Common myeloid progenitor, CD34-positive (primary cell): ENCODE measurements at places on chromosomes 2 and 18.

DNA sequence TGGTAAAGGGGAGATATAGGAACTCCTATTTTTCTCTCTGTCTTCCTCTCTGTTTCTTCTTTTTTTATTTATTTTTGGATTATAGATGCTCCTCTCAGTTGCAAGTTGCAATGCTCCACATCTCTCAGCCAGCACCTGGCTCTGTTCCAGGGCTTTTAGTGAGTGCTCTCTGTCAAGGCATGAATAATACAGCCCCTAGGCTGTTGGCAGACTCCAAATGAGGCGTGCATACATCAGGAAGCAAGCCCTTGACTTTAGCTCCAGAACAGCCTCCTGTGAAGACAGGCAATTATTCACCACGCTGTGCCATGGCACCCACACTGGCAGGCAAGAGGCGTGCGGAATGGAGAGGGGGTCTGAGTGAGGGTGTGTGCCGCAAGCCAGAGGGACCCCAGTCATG lies 228.1 kb upstream of the PXDN start:
- DNase-seq: no peak

DNA sequence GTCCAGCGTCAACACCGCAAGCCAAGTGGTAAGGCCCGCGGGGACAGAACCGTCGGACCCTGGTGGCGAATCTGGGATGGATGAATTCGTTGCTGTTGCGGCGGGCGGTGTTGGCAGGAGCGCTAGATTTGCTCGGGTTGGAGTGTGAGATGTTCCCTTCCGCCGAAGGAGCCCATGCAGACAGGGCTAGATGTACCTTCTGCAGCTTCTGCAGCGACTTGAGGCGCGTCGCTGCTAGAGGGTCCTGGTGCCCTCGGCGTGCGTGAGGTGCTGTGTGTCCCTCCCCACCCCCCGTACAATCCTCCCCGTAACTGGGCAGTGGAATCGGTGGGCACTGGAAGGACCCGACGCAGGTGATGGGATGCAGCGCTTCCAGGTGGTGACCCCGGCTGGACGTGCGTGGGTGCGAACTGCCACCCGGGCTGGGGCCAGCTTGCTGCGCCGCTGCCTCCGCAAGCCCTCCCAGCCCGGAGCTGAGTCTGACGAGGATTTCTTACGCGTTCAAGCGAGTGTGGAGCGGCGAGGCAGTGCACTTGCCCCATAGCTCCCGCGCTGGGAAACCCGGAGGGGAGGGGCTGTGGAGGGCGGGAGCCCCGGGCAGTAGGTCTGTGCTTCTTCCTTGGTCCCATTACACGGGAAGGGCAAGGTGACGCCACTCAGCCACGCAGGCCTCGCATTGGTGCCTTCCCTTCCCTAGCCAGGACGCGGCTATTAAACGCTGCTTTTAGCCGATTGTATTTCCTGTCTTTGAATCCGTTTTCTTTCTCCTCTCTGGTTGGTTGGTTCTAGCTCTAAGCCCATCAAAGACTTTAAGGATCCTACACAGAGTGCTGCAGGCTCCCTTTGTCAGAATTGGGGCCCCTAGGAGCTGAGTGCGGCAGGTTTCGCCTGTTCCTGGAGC lies 34.2 kb downstream of the CHRNA1 start:
- DNase-seq: peak; percentile 40

DNA sequence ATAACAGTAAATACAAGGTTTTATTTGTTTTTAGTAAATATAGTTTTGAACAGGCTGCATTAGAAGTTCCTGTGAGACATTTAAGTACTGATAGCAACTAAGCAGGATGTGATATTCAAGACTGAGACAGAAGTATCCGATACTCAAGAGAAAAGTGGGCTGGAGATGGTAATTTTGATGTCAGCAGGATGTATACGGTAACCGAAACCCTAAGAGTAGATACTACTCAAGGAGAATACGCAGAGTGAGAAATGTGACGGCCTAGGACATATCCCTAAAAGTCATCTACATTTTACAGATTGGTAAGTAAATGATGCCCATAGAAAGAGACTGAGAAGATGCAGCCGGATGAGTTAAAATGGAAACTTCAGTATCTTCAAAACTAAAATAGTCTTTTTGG lies 115.4 kb downstream of the GORASP2 start:
- no peak for DNase-seq

DNA sequence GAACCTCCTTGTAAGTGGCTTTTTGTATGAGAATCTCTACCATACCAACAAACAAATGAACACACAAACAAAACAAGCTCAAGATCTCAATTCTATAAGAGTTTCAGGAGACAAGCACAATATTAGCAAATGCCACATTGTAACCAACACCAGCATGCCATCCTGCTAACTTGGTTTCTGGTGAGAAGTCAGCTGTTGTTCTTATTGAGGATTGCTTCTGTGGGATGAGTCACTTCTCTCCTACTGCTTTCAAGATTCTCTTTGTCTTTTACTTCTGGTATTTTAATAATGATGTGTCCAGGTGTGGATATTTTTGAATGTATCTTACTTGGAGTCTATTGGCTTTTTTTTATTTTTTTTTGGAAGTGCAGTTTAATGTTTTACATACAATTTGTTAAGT lies 131.7 kb downstream of the BCL2L11 start:
- DNase-seq: no peak

GRCh38 chr2:233211548-233211895 lies 40.0 kb upstream of the ATG16L1 start:
- no peak for DNase-seq

DNA sequence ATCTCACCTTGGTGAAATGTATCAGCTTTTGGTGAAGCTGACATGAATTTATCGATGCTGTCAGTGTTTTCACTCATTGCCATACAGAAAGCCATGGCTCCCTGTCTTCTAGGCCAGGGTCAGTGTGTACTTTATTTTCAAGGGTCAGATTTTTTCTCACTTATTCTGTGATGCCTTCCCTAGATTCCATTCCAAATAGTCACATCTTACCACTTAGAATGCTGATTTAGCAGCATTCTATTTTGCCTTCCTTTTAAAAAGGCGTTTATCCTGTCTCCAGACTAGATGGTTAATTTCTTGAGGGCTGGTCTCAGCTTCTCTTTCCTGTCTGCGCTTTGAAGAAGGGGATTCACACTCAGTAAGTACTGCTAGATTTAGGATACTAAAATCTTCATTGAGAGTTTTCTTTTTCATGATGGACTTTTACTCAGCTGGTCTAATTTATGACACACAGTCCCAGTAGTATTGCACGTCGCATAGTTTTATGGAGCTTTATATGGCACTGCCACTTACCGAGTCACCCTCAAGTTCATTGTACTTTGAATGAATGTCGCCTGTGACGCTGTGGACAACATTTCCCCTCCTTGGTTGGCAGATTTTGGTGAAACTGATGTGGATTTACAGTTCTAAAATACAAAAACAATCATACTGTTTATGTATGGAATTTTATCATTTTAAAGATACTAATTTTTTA lies 194.0 kb downstream of the ZNF407 start:
- DNase-seq: no peak

GRCh38 chr2:136135921-136136906 lies 18.3 kb upstream of the CXCR4 start:
- peak; percentile 94 for DNase-seq

- DNase-seq: no peak
Measured at GRCh38 chr2:24189551-24189950, 14.7 kb downstream of the FAM228A start.

DNA sequence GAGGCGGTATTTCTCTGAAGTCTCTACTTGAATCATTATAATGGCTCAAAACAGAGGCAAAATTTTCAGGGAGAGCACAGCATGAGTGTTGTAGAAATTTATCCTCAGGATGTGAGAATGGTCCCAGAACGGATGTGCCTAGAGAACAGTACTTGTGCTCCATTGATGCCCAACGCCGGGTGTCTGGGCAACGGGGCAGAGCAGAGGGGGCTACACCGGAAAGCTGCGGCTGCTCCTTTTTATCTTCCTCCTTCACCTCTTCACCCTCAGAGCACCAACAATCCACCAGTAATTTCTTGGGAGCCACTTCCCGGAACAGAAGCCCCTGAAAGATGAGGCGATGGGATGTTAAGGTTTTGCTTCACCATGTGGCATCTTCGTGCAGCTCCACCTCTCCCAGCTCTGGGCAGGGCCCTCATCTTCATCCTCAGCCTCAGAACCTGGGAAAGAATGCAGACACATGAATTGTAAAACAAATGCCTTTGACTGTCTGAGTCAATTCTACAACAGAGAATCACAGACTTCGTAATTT lies 71.5 kb downstream of the PTGR3 start:
- DNase-seq: no peak

GRCh38 chr2:170967553-170967952 lies 38.5 kb downstream of the GORASP2 start:
- no peak for DNase-seq

GRCh38 chr18:62280786-62281185 lies 44.3 kb upstream of the TNFRSF11A start:
- DNase-seq: no peak

GRCh38 chr2:129004485-129004884 lies 685.8 kb upstream of the HS6ST1 start:
- DNase-seq: no peak

DNA sequence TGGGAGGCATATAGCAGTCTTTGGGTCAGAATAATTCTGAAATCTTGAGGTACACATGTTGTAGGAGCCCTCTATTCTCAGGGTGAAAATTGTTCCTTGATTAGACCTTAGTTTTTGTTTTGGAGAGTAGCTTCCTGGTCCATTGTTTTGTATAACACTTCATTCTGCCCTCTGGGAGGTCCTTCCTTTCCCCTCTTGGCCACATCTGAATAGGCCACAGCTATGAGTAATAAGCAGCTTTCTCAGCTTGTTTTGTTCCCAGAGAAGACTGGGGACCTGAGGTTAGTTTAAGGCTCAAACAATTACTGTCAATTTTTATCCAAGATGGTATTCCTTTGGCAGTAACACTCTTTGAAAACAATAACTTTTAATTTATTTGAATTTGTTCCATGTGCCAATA lies 72.6 kb upstream of the NOL4 start:
- no peak for DNase-seq

DNA sequence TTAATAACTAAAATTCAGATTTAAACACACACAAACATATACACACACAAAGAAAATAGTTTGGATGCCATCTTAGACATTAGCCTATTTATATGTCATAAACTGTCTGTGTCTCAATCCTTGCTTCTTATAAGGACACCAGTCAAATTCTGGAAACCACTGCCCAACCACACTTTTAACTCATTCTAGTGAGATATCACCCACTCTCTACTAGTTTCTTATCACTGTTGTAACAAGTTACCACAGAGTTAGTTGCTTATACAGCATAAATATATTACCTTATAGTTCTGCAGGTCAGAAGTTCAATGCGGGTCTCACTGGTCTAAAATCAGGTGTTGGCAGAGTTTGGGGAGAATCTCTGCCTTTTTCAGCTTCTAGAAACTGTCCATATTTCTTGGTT lies 239.1 kb downstream of the MTX2 start:
- DNase-seq: no peak

DNA sequence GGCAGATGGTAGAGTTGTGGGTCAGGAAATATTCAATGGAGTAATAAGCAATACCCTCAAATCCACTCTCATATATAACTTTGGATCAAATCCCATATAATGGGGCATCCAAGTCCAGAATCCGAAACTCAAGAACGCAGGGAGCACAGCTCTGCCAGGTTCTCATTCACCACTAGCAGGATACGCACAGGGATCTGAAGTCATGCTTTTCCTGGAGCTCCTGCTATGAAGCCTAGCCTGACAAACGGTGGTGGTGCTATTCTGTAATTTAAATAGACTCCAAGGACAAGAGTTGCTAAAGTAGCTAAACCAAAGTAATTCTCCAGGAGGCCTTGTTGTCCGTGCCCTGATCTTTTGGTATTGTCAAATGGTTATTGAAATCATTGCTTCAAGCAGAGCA lies 264.8 kb downstream of the SLC8A1 start:
- DNase-seq: no peak

DNA sequence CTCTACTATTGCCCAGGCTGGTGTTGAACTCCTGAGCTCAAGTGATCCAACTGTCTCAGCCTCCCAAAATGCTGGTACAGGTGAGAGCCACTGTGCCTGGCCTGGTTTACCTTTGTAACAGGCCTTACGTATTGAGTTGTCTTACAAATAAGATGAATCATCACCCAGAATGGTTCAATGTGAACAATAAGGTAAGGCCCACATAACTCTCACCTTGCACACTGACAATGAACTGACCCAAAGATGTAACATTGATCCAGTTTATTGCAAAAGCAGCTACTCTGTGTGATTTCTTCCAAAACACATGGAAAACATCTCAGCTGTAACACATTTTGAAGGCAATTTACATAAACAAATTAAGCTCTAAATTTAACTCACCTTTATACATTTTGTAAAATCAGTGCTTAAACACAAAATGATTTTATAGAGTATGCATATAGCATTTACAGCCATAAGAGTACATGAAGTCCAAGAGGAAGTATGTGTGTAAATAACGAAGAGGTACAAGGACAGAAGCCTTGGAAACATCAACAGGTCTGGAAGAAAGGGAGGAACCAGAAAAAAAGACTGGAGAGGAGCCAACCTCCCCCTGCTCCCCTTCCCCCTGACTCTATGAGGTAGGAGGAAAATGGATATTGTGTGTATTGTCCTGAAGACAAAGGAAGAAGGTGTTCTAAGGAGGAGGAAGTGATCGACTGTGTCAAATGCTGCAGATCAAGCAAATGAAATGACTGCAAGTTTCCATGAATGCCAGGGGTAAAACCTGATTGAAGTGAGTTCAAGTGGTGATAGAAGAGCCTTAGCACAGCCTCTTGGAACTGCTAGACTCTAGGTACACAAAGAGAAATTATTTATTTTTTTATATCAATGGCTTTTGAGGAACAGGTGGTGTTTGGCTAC lies 5.6 kb upstream of the WDFY1 start:
- no peak for DNase-seq

DNA sequence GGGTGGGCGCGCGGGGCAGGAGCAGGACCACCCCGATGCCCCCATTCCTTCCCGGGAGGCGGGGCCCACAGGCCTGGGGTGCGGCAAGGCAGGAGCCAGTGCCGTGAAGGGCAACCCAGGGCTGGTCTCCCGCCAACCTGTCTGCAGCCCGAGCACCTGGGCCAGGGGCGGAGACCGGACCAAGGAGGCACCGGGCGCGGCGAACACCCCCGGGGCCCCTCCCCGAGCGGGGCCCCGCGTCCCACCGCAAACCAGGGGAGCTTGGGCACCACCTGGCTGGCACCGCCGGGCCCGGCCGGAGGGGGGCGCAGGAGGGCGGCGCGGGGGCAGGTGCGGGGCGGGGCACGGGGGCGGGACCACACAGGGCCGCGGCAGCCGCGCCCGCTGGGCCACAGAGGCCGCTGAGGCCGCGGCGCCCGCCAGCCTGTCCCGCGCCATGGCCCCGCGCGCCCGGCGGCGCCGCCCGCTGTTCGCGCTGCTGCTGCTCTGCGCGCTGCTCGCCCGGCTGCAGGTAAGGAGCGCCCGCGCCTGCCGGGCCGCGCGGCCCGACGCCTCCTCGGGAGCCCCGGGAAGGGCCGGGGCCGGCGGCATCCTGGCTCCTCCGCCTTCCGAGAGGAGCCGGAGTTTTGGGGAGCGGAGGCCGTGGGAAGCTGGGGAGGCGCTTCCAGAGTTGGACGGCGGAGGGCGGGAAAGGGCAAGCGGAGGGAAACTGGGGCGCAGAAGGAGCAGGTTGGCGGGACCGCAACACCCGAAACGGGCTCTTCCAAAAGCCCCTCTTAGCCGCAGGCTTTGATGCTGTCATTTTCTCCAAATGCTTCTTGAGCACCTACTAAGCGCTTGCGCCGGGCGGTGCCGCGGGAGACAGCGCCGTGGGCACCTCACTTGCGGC lies at the start of gene TNFRSF11A:
Gene TNFRSF11A (plus strand): TSS at position 394 of the 889 bp plus-strand sequence. CDS start 43 bp downstream, at position 437.
- peak; percentile 64 for DNase-seq

GRCh38 chr2:61704364-61704763 lies 149.5 kb downstream of the FAM161A start:
- no peak for DNase-seq

GRCh38 chr2:158477202-158477601 lies 20.4 kb downstream of the PKP4 start:
- DNase-seq: peak; percentile 32

- no peak for DNase-seq
Measured at GRCh38 chr2:134370655-134371445, 117.0 kb downstream of the MGAT5 start.
